Activated CD8-positive, alpha-beta T cell treated with anti-CD3 and anti-CD28 coated beads for 36 hours (primary cell): ENCODE measurements at places on chromosomes 2 and 18. TPM values are rescaled to one million over a fixed set of nuclear protein-coding genes. Genes with fewer than 3 reads are reported as not detected.

Gene RGPD3
- total RNA-seq = 0.20 TPM

Gene AKAIN1
- total RNA-seq = not detected

Gene TNFRSF11A
- 7.3 TPM for total RNA-seq

Gene LRPPRC
- 225 TPM for total RNA-seq

- H3K27me3 ChIP-seq = no peaks in the 10 kb centered on the region
- H3K4me3 ChIP-seq = no peak overlapping the region
- peaks cover 17% of the 10 kb centered on the region for H3K4me1 ChIP-seq
- H3K27ac ChIP-seq = no peak overlapping the region
- no peaks in the 10 kb centered on the region for H3K36me3 ChIP-seq
- DNase-seq = peak; percentile 24
These were observed 281.6 kb upstream of the STON1 start for GRCh38 chr2:48248251-48248933.

- H3K27ac ChIP-seq = no peak overlapping the region
- no peak overlapping the region for H3K4me3 ChIP-seq
- no peak for DNase-seq
- H3K27me3 ChIP-seq = no peaks in the 10 kb centered on the region
- no peaks in the 10 kb centered on the region for H3K36me3 ChIP-seq
These were observed 137.2 kb downstream of the TFCP2L1 start for GRCh38 chr2:121147766-121148165.

- H3K27me3 ChIP-seq = no peaks in the 10 kb centered on the region
- no peaks in the 10 kb centered on the region for H3K36me3 ChIP-seq
- H3K4me1 ChIP-seq = no peaks in the 10 kb centered on the region
- H3K4me3 ChIP-seq = no peak overlapping the region
These were observed 1230.0 kb upstream of the CHAC2 start for GRCh38 chr2:52537588-52537987.
